ENCODE measurements at places on chromosomes 7 and 10.
A peak's percentile ranks its signal among the peaks of the same experiment; 100 is the strongest.

DNA sequence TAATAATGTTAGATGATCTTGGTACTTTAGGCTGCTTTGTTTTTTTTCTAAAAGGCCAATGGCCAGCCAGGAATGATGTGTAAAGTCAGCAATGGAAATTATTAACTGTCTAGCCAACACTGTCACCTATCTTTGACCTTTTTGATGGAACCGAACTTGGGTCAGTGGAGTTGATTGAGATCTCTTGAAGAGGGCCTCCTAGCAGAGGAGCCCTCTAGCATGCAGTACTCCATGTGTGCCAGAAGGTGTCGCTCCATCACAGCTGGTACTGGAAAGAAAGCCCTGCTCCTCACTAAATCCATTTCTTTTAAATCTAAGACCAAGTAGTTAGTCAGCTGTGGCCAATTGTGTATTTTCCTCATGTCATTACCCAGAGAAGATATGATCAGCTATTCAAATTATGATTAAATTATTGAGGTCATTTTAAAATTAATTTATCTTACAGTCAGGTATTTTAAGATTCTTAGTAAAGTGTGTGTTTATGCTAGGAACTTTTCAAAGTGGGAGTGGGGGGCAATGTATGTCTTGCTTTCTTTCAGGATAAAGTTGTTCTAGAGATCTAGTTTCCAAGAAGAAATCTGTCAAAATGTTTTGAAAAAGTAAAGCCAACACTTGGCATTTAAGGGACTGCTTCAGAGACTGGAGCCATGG is 33.1 kb upstream of the CROT start:
- DNase-seq, result peak; percentile 39

GRCh38 chr10:120891365-120891764 is 40.2 kb downstream of the WDR11 start:
- DNase-seq, result no peak

DNA sequence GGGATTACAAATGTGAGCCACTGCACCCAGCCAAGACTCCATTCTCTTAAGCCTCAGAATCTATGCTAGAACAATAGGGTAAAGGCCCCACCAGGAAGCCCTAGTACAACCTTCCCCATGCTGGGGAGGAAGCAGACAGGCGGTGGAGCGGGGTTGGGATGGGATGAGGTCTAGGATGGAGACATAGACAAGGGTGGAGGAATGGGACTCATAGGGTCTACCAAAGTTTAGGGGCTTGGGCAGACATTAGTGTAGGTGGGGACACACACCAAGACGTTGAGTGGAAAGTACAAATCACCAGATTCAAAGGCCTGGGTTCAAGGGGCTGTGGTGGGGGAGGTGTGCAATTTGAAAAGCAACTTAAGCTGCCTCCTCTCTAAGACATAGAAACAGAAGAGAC is 19.3 kb downstream of the PRSS2 start:
- no peak for DNase-seq

DNA sequence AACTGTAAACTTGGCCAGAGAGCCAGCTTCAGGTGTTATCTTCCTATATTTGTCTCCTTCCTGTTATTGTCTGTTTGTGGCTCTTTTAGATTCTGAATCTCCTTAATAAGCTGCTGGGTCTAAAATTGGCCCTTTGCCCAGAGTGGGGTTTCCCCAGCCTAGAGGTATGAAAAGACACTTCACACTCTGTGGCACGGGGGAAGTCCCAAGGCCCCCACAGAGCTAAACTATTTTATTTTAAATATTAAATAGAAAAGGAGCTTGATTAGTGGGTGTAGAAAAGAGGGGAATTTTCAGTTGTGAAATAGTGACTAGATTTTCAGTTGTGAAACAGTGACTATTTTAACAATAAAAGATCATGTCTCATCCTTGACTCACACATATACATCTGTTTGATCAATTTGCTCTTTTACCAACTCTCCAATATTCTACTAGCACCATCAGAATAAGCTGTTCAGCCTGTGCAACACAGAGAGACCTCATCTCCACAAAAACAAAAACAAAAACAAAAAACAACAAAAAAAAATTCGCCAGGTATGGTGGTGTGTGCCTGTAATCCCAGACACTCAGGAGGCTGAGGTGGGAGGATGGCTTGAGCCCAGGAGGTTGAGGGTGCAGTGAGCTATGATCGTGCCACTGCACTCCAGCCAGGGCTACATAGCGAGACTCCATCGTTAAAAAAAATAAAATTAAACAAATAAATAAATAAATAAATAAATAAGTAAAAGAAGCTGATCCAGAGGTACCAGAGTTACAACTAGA is 24.9 kb upstream of the ADO start:
- no peak for DNase-seq

GRCh38 chr7:154804449-154804848 is 198.5 kb downstream of the PAXIP1 start:
- DNase-seq, result no peak

- no peak for DNase-seq
Observed at GRCh38 chr10:646118-646524, 43.3 kb downstream of the DIP2C start.

- no peak for DNase-seq
Observed at GRCh38 chr10:88489107-88489506, 94.0 kb downstream of the RNLS start.

DNA sequence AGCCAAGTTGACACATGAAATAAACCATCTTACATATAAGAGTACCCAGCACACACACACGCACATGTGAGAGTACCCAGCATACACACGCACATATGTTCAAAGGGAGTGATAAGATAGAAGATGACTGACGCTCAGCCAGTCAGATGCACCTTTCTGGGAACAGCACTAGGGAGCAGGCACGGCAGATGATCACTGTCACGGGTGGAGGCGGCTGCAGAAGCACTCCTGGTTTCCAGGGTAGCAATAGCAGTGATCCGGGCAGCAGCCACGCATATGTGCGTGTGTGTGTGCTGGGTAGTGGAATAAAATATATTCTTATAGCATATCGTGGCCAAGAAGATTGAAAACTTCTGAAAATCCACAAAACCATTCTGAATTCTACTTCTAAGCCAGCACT is 85.8 kb upstream of the NAMPT start:
- no peak for DNase-seq

DNA sequence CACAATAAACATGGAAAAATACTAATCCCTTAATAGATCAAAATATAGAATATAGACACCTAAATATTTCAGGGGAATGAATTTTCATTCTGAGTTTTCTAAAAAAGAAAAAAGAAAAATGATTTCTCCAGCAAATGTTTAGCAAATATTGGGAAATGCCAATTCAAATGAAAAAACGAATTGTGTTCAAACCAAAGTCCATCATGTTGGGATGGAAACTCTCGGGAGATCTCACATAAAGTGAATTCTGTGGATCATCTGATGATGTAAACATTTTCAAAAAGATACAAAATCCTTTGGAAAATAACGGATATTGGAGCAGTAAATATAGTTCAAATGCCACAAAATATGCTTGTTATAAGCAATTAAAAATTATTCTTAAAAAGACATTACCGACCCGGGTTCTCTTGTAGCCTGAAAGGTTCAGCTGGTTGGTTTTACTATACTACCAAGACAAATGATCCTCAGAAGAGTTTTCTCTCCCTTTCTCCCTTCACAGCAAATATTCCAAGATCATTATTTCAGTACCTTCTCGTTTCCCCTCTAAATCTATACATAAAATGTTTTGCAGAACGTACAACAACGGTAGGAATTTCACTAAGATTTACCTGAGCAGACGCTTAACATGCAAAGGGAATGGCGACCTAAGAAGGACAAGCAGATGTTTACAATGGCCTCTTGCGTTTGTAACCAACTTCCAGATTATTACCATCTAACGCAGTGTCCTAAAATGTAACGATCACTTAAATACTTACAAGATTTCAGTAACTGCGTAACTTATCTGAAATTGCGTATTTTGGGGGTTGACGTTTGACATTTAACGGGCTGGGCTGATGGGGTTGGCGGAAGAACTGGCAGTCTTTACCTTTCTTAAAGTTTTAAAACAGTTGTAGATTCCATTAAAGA is 2.5 kb downstream of the HOXA13 start:
- DNase-seq, result no peak

DNA sequence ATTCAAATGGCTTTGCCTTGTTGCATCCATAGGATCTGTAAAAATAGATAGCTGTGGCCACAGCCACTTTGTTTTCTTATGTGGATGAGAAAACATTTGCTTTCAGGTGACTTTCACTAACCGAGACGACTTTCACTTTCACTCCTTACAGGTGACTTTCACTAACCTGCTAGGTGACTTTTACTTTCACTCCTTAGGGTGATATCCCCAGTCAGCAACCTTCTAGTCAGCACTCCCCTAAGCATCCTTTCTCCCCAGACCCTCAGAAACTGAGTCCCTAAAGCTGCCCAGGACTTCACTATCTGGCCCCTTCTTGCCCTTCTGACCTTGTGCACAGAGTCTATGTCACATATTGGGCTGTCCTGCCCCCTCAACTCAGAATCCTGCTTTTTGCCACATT is 177.5 kb downstream of the RELN start:
- DNase-seq, result no peak

- DNase-seq, result no peak
Observed at GRCh38 chr10:2963889-2964631, 103.3 kb upstream of the PFKP start.

GRCh38 chr10:59143544-59143943 is 32.9 kb upstream of the PHYHIPL start:
- DNase-seq, result no peak

DNA sequence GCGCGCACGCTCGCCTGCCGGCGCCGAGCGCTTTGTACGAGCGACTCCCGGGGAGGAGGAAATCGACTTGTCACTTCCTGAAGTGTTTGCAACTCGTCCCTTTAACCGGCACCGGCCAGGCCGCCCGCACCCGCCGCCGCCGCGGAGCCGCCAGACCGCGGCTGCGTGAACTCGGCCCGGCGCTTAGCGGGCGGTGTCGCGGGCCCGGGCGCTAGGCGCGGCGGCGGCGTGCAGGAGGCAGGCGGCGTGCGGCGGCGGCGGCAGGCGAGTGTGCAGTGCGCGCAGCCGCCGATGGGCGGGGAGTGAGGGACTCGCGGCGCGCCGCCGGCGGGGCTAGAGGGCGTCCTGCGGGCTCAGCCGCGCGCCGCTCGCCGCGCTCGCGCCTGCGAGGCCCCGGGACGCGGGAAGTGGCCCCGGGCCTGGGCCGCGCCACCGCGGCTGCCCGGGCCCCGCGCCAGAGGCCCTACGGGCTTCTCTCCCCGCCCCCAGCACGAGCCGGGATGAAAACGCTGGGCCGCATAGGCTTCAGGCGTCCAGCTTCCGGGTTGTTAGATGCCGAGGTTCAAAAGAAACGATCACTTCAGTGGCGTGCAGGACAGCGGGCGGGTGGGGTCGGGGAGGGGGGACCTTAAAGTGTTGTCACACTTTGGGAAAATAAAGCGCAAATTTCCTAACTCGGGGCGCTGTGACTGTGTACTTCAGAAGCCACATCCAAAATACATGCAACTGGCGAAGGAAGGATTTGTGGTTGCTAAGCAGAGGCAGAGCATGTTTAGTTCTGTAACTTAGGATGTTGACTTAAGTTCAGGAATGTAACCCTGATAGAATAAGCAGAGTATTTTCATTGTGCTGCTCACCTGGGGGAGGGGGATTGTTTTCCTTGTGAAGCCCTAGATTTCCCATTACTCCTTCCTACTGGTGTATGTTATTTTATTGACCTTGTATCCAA is at the start of gene FAM53B:
Gene FAM53B, minus strand, starts transcription at position 277 of the 949 bp plus-strand sequence. CDS start 37,665 bp downstream, outside the sequence.
- DNase-seq, result peak; percentile 82

DNA sequence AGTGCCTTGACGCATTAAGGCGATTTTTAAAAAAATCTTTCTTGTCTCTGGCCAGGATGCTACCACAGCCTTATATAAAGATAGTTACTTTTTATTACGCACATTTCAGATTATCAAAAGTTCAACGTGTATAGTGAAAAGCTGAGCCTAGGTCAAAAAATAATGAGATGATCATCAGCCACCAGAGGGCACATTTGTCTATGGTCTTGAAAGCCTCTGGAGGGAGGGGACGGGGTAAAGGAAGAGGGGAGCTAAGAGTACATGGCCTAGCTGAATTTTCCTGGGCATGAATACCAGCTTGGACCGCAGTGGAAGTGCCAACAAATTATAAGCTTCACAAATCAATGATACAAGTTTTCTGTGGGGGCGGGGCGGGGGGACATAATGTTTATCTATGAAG is 285.9 kb upstream of the SMIM30 start:
- no peak for DNase-seq

DNA sequence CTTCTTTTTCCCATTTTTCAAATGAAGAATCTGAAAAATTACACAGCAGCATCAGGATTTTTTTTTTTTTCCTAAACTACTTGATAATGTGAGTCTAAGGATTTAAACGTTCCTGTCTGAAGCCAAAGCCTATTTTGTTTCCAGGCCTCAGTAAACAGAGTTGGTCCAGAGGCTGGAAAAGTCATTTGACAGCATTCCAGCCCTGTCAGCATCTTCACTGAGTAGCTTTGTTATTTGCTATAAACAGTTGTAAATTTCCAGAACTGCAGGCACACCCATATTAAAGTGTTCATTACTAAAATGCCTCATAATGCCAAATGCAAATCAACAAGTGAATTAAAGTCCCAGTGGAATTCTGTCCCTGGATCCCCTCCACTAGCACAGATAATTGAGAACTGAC is 35.5 kb upstream of the KMT2E start:
- DNase-seq, result no peak

- no peak for DNase-seq
Observed at GRCh38 chr10:31721096-31721495, 207.5 kb downstream of the ARHGAP12 start.

- no peak for DNase-seq
Observed at GRCh38 chr10:13195016-13195415, 33.7 kb downstream of the MCM10 start.
